ENCODE measurements at places on chromosomes 6 and 20.
A peak's percentile ranks its signal among the peaks of the same experiment; 100 is the strongest.

DNA sequence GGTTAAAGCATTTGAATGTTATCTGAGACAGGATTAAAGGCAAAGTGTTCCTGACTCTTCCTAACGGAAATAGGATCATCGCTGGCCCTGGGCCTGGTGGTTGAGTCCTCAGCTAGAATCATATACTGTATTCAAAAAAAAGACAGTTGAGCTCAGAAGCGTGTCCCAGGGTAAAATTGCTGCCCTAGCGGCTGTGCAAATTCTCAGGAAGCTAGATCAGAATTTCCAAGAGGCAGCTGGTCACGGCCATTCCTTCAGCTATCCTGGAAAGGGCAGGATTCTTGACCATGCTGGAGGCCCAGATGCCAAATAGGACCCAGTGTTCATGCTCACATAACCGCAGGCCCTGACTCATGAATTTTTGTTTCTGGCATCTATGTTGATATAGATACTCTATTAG is 67.4 kb downstream of the STMND1 start:
- no peak for ATAC-seq

GRCh38 chr6:43776115-43776798 is 6.2 kb downstream of the VEGFA start:
- ATAC-seq, result no peak

DNA sequence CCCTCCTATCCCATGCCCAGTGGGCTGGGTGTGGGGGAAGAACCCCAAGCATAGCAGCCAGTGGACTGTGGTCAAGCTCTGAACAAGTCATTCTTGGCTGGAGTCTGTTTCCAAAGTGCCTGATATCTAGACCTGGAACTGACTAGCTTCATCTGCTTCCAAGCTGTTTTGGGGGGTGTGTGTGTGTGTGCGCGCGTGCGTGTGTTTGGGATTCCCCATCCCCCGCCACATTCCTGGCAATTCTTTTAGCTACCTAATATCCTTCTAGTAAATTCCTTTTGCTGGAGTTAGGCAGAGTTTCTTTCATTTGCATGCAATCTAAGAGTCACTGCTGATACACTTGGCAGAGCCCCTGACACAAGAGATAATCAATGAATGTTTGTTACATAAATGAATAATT is 7.8 kb downstream of the PAK5 start:
- ATAC-seq, result no peak

- ATAC-seq, result no peak
Measured at GRCh38 chr20:24584538-24585356, 115.3 kb downstream of the SYNDIG1 start.

DNA sequence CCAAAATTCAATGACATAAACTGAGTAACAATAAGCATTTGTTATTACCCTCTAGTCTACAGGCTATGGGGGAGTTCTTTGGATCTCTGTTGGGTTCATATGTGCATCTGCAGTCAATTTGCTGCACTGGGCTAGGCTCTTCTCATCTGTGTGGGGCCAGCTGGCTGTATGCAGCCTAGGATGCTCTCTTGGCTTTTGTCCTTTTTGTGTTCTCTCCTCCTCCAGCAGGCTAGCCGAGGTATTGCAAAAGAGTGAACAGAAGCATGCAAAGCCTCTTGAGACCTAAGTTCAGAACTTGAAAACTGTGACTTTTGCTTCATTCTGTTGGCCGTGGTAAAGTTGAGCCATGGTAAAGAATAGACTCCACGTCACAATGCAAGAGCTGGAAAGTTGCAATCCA is 62.8 kb upstream of the FOXO3 start:
- ATAC-seq, result no peak

GRCh38 chr6:53983301-53983700 is 127.9 kb upstream of the MLIP start:
- ATAC-seq, result no peak

DNA sequence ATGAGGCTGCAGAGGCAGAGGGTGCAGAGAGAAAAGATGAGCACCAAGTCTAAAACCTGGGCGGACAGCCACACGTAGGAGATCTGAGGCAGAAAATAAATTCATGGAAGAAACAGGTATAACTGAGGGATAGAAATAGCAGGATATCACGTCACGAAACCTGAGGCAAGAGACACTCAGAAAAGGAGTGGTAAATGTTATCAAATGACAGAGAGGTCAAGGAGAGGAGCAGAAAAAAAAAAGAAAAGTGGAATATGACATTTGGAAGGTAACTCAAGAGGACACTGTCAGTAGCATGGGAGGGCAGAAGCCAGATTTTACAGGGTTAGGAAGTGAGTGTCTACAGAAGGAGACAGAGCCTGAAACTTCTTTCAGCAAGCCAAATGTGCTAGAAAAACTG is 84.2 kb upstream of the FBXL4 start:
- no peak for ATAC-seq

DNA sequence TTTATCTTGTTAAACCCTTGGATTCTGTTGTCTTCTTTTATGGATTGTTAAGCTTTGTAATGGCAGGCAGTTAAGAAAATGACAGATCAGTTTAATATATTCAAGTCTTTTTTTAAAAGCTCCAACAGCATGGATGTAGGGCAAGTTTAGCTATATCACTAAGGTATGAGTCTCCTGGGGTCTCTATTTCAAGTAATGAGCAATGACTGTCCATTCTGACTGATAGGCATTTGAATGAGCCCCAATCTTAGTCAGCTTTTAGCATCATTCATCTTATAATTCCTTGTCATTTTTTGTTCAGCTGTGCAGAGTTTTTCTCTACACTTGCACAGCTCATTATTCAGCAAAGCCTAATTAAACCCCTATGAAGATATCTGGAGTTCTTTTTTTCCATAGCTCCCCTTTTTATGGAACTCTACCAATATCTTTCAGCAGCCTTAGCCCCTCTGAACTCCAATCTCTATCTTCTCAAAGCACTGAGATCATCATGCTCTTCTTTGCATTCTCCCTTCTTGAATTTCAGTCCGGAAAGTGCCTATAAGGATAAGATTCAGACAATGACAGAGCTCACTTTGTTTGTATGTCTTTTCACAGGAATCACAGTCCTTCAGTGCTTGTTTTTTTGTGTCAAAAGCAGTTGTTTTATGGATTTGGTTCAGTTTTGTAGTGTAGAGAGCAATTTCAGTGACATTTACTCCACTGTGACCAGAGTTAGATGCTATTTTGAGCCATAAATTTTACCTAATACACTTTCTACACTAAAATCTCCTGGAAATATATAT is 97.2 kb upstream of the DOK5 start:
- no peak for ATAC-seq

GRCh38 chr20:61789329-61789728 is 276.4 kb downstream of the TAF4 start:
- no peak for ATAC-seq

DNA sequence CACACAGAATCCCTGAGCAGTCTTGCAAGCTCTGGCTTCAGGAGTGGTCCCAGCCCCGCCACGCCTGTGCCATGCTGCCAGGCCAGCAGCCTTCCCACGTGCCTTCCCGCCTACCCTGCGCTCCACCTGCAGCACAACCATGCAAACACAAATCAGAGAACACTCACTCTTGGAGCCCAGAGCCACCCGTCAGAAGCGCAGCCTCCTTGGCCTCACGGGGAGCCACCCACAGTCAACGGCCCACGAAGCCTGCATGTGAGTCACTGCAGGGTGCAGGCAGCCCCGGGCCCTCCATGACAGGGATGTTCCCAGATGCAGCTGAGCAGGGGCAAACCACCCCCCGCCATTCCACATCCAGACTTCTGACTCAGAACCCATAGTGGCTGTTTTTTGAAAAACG is 217.0 kb downstream of the DLL1 start:
- no peak for ATAC-seq

DNA sequence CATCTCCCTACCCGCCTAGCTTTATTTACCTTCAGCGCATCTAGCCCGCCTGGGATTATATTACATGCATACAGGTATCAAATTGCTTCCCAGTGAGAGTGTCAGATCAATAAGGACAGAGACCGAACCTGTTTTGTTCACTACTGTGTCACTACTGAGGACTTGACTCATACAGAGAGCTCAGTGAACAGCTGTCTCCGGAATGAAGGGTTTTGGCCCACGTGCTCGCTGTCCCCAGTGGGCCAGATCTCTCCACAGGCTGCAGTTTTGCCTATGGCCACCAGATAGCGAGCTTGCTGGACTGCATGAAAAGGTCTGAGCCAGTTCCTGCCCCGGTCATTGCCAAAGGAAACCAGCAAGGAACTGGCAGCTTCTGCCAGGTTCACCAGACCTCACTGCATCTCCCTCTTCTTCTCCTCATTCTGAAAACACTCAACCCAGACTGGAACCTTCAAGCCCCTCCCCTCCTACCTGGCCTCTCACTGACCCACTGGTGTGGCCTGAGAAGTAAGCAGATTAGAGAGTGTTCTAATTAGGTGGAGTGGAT is 150.8 kb downstream of the ZMYND8 start:
- no peak for ATAC-seq

GRCh38 chr6:41306187-41306854 is 19.8 kb upstream of the TREM1 start:
- peak; percentile 33 for ATAC-seq

- no peak for ATAC-seq
Measured at GRCh38 chr20:40291493-40292135, 397.4 kb downstream of the MAFB start.

- ATAC-seq, result peak; percentile 38
Measured at GRCh38 chr6:28648035-28648877, 122.6 kb downstream of the GPX5 start.

DNA sequence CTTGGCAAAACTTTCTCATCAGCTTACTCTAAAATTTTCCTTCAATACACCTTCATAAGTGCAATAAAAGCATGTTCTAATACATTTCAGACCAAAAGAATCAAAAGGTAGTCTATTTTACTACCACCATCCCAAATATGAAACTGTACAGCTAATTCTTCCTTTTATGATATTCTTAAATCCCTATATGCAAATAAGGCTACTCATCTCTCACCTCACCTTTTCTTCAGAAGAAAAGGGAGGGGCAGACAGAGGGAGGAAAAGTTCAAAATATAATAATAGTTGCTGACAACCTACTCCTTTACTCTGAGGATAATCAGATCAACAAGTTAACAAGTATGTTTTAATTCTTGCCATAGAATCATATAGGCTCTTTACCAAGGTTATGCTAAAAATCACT is 7.4 kb downstream of the C6orf120 start:
- peak; percentile 17 for ATAC-seq

- ATAC-seq, result no peak
Measured at GRCh38 chr20:10954908-10955580, 281.2 kb upstream of the JAG1 start.

DNA sequence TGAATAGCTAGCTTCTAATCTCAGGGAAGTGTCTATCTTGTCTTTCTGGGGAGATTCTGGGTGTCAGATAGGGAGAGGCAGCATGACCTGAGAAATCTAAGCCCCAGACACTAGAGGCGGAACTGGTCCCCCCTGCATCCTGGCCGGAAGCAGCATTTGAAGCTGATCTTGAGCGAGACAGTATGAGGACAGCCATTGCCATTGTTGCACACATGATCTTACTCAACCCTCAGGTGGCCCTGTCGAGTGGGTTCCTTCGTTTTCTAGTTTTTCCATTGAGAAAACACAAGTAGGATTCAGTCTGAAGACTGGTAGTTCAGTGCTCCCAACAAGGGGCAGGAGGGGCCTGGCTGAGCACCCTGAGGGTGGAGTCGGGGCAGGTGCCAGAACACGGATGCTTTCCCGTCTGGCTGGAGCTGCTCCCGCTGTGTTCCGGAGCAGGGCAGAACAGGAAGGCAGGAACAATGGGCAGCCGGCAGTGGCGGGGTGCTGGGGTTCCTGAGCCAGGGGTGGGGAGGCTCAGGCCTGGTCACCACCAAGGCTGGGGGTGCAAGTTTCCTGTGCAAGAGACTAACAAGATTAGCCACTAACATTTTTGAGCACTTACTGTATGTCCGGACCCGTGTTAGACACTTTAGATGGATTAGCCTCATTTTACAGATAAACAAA is 7.9 kb upstream of the SDCBP2 start:
- no peak for ATAC-seq

GRCh38 chr6:35919085-35919826 is 1.6 kb downstream of the SRPK1 start:
- ATAC-seq, result peak; percentile 25

DNA sequence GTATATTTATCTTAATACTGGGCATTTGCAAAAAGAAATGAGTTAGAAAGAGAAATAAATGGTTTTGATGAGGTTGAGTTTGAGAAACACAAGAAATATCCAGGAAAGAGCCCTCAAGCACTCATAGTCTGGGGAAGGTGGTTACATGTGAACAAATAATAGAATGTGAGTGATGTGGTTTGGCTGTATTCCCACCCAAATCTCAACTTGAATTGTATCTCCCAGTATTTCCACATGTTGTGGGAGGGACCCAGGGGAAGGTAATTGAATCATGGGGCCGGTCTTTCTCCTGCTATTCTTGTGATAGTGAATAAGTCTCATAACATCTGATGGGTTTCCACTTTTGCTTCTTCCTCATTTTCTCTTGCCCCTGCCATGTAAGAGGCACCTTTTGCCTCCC is 334.1 kb downstream of the COL12A1 start:
- no peak for ATAC-seq

- no peak for ATAC-seq
Measured at GRCh38 chr20:32570401-32571190, 14.5 kb downstream of the NOL4L start.

GRCh38 chr20:5080384-5080877 is 39.3 kb downstream of the PCNA start:
- ATAC-seq, result no peak

DNA sequence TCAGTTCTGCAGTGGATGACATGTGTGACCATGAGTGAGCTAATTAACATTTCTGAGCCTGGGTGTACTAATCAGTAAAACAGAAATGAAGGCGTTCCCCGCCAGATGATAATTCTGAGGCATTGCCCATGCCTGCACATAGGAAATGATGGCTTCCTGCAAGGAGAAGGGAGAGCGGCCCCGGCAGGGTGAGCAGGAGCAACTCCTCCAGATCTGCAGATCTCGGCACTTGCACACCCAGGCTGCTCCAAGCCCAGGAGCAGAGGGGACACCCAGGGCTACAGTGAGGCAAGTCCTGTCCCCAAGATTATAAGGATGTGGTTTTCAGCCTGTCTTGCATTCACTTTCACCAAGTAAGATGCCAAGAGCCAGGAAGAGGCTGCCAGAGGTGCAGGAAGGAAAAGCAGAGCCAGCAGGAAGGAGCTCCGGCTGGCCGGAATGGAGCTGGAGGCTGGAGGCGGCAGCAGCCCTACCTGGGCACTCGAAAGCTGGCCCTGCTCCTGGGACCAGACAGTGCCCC is 177.5 kb upstream of the CST7 start:
- no peak for ATAC-seq

- ATAC-seq, result no peak
Measured at GRCh38 chr6:116018976-116019375, 41.7 kb downstream of the FRK start.

- ATAC-seq, result peak; percentile 42
Measured at GRCh38 chr6:89411145-89412070, 665 bp downstream of the RRAGD start.

GRCh38 chr20:623704-624103 is 13.6 kb upstream of the TCF15 start:
- ATAC-seq, result no peak
